NCI-H345 (cell line): ENCODE measurements at places on chromosomes 13 and 19.

DNA sequence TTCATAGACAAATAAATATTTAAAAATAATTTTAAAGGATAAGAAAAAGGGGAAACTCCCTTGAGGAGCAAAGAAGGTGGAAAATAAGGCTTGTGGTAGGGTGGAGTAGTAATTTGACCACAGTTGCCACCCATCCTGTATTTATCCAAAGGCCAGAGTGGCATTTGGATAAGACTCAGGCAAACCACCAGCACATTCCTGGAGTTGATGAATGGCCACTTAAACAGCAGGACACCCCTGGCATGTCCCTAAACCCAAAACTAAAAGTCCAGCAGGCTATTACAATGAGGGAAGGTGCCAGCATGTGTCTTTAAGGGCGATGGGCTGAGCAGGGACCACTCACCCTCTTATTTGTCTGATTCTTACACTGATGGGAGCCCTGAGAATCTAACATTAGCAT lies 9.8 kb upstream of the FRY start:
- DNase-seq = no peak

GRCh38 chr19:53898636-53899341 lies 10.3 kb upstream of the CACNG7 start:
- no peak for DNase-seq

DNA sequence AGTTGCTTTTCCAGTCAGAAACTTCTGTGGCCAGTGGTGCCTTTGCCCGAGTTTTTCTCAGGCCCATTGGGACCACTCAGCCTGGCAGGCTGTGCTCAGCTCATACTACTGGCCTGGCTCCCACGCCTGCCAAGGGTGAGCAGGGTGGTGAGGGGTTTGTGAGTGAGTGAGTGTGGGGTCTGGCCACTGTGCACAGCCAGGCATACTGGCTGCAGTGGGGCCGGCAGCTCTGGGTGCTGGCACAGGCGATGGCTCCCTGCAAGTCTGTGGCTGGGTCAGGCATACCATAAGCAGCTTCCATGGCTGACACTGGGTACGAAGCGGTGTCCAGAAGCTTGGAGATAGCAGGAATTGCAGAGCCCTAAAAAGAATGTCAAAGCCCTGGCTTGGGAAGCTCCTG lies 161.0 kb downstream of the SLITRK6 start:
- DNase-seq = no peak

DNA sequence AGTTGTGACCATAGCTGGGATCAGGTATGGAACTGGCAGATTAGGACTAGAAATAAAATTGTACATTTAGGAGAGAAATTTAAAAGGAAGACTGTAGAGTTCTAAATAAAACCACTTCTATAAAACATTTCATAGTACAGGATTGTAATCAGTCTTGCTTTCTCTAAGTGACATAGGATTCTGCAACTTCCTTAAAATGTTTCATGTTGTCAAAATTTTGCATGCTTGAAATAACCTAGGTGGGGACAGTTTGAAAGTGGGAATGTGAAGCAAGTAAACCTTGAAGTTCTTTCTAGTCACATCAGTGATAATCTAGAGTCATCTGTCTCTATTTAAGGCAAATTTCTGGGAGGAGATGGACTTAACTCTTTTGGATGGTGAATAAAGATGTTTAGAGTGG lies 6.7 kb downstream of the TM9SF2 start:
- no peak for DNase-seq

- peak; percentile 100 for DNase-seq
Measured at GRCh38 chr19:5904352-5905113, at the start of gene VMAC. Gene VMAC, plus strand, starts transcription at chr19:5904872. Its CDS starts 19 bp downstream, at chr19:5904891.

GRCh38 chr13:20702915-20703779 lies at the start of gene IL17D:
Gene IL17D, plus strand, starts transcription at chr13:20703699. Its CDS starts 303 bp downstream, at chr13:20704002.
- DNase-seq = peak; percentile 31

DNA sequence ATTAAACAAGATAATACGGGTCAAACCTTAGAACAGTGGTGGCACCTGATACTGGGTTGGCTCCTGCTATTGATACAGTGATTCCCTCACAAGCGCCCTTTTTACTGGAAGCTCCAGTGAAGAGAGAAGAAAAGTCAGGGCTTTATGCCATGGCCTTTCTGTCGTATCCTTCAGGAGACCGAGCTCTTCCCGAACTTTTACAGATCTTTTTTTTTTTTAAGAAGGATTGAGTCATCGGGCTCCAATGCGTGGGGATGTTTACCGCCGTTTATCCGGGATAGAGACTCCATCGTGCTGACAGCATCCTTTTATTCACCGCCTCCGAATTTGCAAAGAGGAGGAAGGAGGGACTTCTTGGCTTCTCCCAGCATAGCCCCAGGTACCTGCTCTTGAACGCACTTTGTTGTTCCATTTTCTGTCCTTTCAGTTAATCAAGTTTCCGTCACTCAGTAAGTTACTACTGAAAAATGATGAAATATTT lies 574 bp downstream of the ZNF227 start:
- DNase-seq = no peak

DNA sequence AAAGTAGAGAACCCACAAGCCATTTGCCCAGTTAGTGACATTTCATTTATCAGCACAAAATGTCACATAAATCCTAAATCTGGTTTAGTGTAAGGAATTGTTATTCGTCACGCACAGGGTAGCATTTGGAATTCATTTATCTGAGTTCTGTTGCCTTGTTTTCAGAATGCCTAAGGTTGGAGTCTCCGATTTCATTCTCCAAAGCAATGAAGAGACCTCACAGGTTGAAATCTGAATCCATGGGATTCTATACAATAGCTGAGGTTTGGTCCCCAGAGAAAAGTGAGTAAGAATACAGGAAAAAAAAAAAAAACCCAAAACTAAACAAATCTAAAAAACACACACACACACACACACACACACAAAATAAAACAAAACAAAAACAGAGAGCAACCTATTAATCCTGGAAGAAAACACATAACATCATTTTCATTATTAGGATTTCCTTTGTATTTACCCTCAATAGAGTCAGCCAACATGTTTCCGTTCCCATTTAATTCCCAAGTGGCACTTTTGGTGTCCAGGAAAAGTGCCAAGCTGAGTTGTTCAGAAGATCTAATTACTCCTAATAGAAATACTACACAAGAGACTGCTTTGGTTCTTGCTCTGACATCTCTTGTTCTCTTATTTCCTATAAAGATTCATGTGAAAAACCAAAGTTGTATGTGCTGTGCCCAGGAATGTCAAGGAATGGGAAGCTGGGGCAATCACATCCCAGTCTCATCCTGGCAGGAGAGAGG lies 36.2 kb upstream of the LRCH1 start:
- DNase-seq = peak; percentile 27

DNA sequence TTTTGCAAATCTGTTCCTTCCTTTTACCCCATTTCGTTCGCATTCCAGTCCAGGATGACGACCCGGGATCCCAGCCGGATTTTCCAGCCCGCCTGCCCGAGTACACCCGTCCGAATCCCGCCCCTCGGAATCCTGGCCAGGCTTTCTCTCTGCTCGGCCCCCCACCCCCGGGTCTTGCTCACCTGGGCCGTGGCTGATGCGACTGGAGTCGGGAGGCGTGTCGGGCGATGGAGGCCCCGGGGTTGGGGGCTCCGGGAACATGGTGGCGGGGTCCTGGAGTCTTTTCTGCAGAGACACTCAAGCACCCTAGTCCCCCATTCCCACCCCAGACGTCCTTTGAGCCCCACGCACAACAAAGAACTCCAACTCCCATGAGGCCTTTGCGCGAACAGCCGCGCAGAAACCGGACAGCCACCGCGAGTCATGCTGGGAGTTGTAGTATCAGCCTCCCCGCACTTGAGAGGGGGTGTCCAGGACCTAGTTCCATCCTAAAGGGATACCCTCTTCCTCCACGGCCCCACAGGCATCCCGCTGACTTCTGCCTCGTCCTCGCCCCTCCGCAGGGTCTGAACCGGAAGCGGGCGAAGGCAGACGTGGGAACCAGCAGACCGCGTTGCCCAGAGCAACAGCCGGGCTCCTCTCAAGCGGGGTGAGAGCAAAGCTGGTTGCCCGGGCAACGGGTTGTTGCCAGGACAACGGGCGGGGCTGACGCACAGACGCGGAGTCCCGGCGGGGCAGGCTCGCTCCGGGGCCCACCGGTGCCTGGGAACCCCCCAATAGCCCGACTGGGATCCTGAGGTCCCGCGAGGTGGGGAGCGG lies 1.1 kb downstream of the SYT5 start:
- DNase-seq = peak; percentile 92

- no peak for DNase-seq
Measured at GRCh38 chr19:16400911-16401591, 70.7 kb downstream of the EPS15L1 start.

GRCh38 chr13:84951128-84951527 lies 848.1 kb downstream of the SLITRK6 start:
- DNase-seq = no peak

GRCh38 chr19:49533551-49534488 lies 6.0 kb downstream of the RCN3 start:
- peak; percentile 59 for DNase-seq

GRCh38 chr13:113540523-113540922 lies 44.0 kb upstream of the TFDP1 start:
- no peak for DNase-seq

- peak; percentile 46 for DNase-seq
Measured at GRCh38 chr13:50082426-50083281, 67.4 kb downstream of the KCNRG start.

DNA sequence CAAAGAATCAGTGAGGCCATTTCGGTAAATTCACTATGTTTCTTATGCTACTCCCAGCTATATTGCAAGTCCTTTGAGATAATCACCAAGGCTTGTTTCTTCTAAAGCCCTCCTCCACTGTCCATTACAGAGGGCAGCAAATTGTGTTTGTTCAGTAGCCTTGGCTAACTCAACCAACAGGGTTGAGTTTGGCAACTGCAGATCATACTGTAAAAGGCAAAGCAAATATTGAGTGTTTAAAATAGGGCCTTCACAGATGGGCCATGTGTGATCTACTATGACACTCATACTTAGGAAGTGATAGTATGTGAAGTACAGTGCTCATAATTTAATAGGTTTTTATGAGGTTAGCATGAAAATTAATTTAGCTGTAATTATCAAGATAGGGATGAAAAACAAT lies 171.3 kb downstream of the DACH1 start:
- DNase-seq = no peak

DNA sequence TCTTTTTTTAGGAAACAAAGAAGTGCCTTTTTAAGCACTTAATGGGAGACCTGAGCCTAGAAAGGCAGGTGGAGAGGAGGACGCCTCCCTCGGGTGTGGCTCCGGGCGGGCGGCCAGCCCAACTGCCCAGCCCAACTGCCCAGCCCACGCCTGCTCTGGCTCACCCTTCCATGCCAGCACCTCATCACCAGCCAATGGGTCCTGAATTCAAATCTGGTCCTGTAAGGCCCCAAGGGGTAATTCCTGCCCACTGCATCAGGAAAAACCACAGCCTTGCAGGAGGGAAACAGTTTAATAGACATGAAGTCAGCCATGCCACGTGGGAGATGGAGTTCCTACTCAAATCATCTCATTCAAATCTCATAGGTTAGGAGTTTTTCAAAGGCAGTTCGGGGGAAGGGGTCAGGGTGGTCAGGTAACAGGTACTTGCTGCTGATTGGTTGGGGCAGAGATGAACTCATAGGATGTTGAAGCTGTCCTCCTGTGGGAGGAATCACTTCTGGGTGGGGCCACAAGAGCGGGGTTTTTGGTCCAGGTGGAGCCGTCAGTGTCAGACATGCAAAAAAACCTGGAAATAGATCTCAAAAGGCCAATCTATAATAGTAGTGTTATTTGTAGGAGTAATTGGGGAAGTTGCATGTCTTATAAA lies 64.9 kb downstream of the HSPH1 start:
- DNase-seq = no peak
